ENCODE measurements at places on chromosomes 4 and X. TPM values are rescaled to one million over a fixed set of nuclear protein-coding genes. Genes with fewer than 3 reads are reported as not detected.

Gene NCAPG
- 4.0 TPM for total RNA-seq

Gene GPRASP3
- total RNA-seq: 4.4 TPM

Gene ADH6
- total RNA-seq: not detected

Gene RGN
- total RNA-seq: 0.65 TPM

Gene CSAG2
- total RNA-seq: not detected

Gene ATP10D
- total RNA-seq: 18.5 TPM

Gene FGFBP2
- not detected for total RNA-seq

Gene INPP4B
- 33.5 TPM for total RNA-seq

Gene CYSLTR1
- total RNA-seq: not detected

Gene TEX13C
- total RNA-seq: not detected

Gene MGAT4D
- not detected for total RNA-seq

Gene DIPK2B
- 52.3 TPM for total RNA-seq

Gene MAGEC2
- total RNA-seq: not detected

Gene KIT
- total RNA-seq: 2.4 TPM

Gene TKTL2
- total RNA-seq: not detected

Gene TECRL
- total RNA-seq: not detected

Gene PRR32
- total RNA-seq: not detected

Gene TBC1D8B
- 2.2 TPM for total RNA-seq

Gene RS1
- not detected for total RNA-seq

Gene MTCP1
- 17.5 TPM for total RNA-seq

Gene DGAT2L6
- total RNA-seq: not detected

Gene ARHGAP36
- not detected for total RNA-seq

Gene GPR34
- total RNA-seq: not detected

Gene ANAPC10
- total RNA-seq: 14.6 TPM

Gene PRSS12
- total RNA-seq: 7.2 TPM

Gene COL4A5
- 18.7 TPM for total RNA-seq

Gene NPY5R
- not detected for total RNA-seq

Gene BEX1
- total RNA-seq: not detected

Gene PFKFB1
- total RNA-seq: under 0.01 TPM

Gene CT45A2
- total RNA-seq: not detected

Gene SLITRK4
- total RNA-seq: 0.20 TPM

Gene HS3ST1
- total RNA-seq: 1.3 TPM

Gene SPANXA1
- not detected for total RNA-seq

Gene SLC16A2
- 0.60 TPM for total RNA-seq

Gene DMRTC1
- not detected for total RNA-seq

Gene STBD1
- 0.40 TPM for total RNA-seq

Gene NALF2
- total RNA-seq: 0.20 TPM

Gene AMTN
- not detected for total RNA-seq

Gene MAGEB10
- not detected for total RNA-seq

Gene RBM46
- not detected for total RNA-seq

Gene ZCCHC4
- total RNA-seq: 4.1 TPM

Gene AFM
- total RNA-seq: not detected

Gene APLN
- 9.3 TPM for total RNA-seq

Gene MAGEC1
- total RNA-seq: not detected

Gene PNMA6A
- total RNA-seq: 1.1 TPM

Gene PAK3
- total RNA-seq: 0.65 TPM

Gene TLL1
- 37.7 TPM for total RNA-seq

Gene COPS4
- total RNA-seq: 82.6 TPM

Gene TMPRSS11A
- total RNA-seq: not detected

Gene TNMD
- total RNA-seq: not detected

Gene DRP2
- not detected for total RNA-seq
